ENCODE measurements at places on chromosomes 5 and 9. TPM values are rescaled to one million over a fixed set of nuclear protein-coding genes. Genes with fewer than 3 reads are reported as not detected.

- H3K4me1 ChIP-seq = peaks cover 23% of the 10 kb centered on the region
- H3K27ac ChIP-seq = peak overlapping the region; percentile 47
- peak overlapping the region; percentile 34 for H3K4me3 ChIP-seq
- H3K36me3 ChIP-seq = no peaks in the 10 kb centered on the region
These were observed 12.7 kb downstream of the VAV2 start for GRCh38 chr9:133979273-133979920.

GRCh38 chr9:79707589-79707988, 135.8 kb downstream of the TLE4 start:
- H3K36me3 ChIP-seq = peaks cover 9% of the 10 kb centered on the region
- no peak for DNase-seq
- no peak overlapping the region for H3K27ac ChIP-seq
- H3K4me1 ChIP-seq = no peaks in the 10 kb centered on the region
- H3K27me3 ChIP-seq = no peaks in the 10 kb centered on the region

DNA sequence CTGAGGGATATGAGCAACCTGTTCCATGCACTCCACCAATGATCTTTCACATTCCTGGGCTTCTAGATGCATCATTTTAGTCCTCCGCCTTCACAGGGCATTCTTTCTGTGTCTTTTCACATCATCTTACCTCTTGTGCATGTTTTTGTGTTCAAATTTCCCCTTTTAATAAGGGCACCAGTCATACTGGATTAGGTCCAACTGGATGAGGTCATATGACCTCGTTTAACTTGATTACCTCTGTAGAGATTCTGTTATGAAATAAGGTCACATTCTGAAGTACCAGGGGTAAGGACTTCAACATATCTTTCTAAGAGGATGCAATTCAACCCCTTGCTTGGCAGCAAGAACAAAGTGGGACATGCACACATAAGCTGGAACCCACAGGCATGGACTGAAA, 335.3 kb upstream of the TLE4 start:
- H3K4me3 ChIP-seq = no peak overlapping the region
- H3K27ac ChIP-seq = no peak overlapping the region
- DNase-seq = no peak

Gene ZNF366
- 6.0 TPM for total RNA-seq

GRCh38 chr5:90898326-90899013, 339.9 kb downstream of the ADGRV1 start:
- H3K4me1 ChIP-seq = peaks cover 4% of the 10 kb centered on the region
- H3K27me3 ChIP-seq = no peaks in the 10 kb centered on the region
- no peak for DNase-seq
- no peak overlapping the region for H3K4me3 ChIP-seq

- no peaks in the 10 kb centered on the region for H3K36me3 ChIP-seq
- DNase-seq = no peak
- H3K27me3 ChIP-seq = no peaks in the 10 kb centered on the region
- H3K4me3 ChIP-seq = no peak overlapping the region
These were observed 48.4 kb downstream of the PPARGC1B start for GRCh38 chr5:149778303-149779123.

Gene PARP8
- total RNA-seq = 19.0 TPM

DNA sequence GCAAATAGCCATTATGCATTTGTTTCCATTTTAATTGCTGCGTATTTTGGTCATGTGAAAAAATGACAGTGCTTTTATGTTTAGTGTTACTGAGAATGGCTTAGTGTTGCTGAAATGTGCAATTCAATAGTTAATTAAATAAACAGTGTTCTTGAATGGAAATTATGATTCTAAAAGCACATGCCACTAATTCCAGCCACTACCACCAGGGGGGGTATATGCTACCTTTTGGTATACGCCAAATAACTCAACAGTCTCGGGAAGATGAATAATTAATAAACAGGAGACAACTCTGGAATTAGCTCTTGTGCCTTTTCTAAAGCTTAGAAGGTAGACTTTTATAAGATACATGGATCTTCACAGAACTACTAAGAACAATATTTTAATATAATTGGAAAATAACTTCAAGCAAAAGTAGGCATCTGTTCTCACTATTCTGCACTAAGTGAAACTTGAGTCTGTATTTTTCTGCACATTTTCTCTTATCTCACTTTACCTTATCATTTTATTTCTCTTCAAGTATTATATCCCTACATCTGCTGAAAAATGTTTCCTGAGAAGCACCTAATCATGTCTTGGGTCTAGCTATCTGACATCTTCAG, 83.5 kb upstream of the MINAR2 start:
- no peaks in the 10 kb centered on the region for H3K36me3 ChIP-seq
- no peak overlapping the region for H3K27ac ChIP-seq
- DNase-seq = peak; percentile 41
- no peaks in the 10 kb centered on the region for H3K27me3 ChIP-seq
- no peaks in the 10 kb centered on the region for H3K4me1 ChIP-seq

Gene LCN9
- not detected for total RNA-seq

DNA sequence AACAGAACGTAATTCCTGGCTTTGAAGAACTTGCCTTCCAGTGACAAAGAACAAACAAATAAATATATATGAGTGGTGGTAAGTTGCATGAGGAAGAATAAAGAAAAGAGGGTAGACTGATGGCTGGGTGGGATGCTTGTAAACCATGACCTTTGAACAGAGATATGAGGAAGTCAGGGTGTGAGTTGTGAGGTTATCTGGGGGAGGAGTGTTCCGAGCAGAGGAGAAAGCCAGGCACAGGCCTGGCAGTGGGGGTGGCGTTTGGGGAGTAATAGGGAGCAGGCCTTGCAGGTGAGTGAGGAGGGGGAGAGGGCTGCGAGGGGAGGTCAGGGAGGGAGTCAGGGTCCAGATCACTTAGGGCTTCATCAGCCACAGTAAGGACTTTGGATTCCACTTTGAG, 213.4 kb downstream of the PTTG1 start:
- no peak overlapping the region for H3K4me3 ChIP-seq
- no peaks in the 10 kb centered on the region for H3K27me3 ChIP-seq
- DNase-seq = no peak
- peaks cover 8% of the 10 kb centered on the region for H3K4me1 ChIP-seq
- H3K36me3 ChIP-seq = no peaks in the 10 kb centered on the region

Gene MATR3
- 147 TPM for total RNA-seq

- no peak overlapping the region for H3K4me3 ChIP-seq
- H3K27me3 ChIP-seq = no peaks in the 10 kb centered on the region
- no peaks in the 10 kb centered on the region for H3K36me3 ChIP-seq
These were observed 119.6 kb upstream of the FST start for GRCh38 chr5:53360811-53361210.

Gene ZNF483
- 11.3 TPM for total RNA-seq

DNA sequence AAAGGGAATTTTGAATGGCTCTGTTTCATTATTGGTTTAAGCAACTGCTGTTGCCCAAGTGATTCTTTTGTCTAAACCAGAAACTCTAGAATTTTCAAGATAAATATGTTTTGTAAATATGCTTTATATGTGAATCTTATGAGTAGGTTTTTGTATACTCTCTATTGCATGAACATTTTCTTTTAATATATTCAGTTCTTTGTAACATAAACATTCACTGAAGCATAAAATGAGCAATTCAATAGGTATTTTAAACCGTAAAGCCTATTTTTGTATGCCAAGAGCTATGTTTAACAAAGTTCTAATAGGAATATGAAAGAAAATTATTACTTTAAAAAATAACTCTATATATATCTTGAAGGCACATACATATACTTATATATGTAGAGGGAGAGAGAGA, 293.1 kb downstream of the PSAT1 start:
- DNase-seq = no peak
- H3K27ac ChIP-seq = no peak overlapping the region

DNA sequence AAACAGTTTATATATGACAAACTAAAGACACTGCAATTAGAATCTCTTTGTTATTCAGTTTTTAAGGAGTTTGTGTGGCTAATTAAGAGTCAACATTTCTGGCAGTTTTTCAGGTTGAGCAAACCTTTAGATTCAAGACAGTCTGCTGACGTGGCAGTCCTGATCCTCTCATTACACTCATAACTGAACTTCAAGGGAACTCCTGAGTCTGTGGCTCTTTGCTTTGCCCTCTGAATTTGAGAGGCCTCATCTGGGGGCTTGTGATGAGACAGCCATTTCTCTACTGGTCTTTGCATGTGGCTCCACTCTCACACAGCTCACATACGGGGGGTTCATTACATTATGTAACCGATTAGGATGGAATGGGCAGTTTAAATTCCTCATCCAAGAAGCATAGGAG, 182.9 kb upstream of the MEF2C start:
- no peak overlapping the region for H3K4me3 ChIP-seq
- no peaks in the 10 kb centered on the region for H3K4me1 ChIP-seq
- DNase-seq = no peak
- no peaks in the 10 kb centered on the region for H3K27me3 ChIP-seq
- H3K36me3 ChIP-seq = no peaks in the 10 kb centered on the region

- H3K36me3 ChIP-seq = no peaks in the 10 kb centered on the region
- no peak for DNase-seq
- no peaks in the 10 kb centered on the region for H3K27me3 ChIP-seq
These were observed 99.0 kb downstream of the RALGPS1 start for GRCh38 chr9:127013597-127013996.

DNA sequence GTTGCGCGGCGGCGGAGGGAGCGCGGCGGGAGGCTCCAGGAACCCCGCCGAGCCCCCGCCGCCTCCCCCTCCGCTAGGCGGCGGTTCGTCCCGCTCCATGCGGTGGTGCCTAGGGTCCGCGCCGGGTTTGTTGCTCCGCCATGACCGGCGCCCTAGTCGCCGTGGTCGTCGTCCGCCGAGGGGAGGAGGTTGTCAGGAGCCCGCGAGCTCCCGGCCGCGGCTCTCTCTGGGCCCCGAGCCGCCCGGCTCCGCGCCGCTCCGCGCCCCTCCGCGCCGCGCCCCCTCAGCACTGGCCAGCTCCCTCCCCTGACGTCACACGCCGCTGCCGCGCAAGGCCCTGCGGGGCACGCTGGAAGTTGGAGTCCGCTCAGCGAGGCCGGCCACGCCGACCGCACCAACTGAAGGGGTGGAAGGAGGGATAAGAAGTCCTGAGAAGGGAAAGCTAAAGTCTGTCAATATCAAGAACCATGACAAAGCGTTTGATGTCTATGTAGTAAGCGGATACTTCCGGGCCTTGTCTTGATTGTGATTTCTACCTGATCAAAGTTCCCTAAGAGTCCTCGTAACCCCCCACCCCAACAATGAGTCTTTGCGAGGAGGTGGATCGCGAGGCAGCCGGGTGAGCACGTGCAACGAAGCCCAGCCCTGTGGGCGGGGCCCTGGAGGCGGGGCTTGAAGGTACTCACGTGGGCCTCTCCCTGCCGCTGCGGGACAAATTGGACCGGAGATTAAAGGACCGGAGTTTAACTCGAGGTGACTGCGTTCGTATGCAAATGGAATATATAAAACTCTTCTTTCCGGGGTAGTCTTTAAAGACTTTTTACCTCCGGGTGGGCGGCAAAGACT, at the start of gene NR6A1:
Gene NR6A1 (minus strand): TSS at position 291 of the 846 bp plus-strand sequence.
- H3K27ac ChIP-seq = peak within 1 kb of the TSS; percentile 76
- no peaks in the 10 kb centered on the region for H3K36me3 ChIP-seq
- peak within 1 kb of the TSS; percentile 73 for H3K4me3 ChIP-seq
- peaks cover 59% of the 10 kb centered on the region for H3K4me1 ChIP-seq
- peaks cover 10% of the 10 kb centered on the region for H3K27me3 ChIP-seq

Gene HACD4
- 4.2 TPM for total RNA-seq

Gene INPP5E
- 23.1 TPM for total RNA-seq

DNA sequence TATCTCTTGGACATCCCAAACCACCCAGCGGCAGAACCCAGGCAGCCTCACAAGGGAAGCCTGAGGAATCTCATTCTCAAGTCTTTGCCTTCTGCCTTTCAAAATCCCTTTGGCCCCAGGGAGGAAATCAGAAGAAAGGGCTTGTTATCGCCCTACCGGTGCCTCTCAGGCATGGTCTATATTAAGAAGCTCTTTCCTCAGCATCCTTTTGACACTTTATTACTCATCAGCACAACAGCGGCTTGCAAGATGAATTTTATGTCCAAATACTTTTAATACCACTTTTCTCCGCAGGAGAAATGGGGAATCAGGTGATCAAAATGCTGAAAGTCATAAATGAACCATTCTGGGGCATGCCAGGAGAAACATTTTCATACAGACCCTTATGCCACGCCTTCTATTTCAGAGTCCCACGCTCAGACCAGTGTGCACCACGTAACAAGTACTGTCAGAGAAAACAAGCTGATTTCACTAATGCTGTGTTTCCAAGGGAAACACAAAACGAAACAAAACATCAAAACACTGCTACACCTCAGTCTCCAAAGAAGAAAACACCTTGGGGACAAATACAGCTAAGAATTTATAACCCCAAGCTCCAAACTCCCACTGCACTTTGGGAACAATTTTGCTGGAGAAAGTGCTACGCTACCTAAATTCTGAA, 30.0 kb downstream of the RAPGEF1 start:
- no peaks in the 10 kb centered on the region for H3K36me3 ChIP-seq
- H3K4me1 ChIP-seq = peaks cover 29% of the 10 kb centered on the region
- no peak for DNase-seq
- H3K4me3 ChIP-seq = no peak overlapping the region
- no peaks in the 10 kb centered on the region for H3K27me3 ChIP-seq

Measured in tibial nerve (tissue), 4 donors.